Epithelial cell of proximal tubule (primary cell): ENCODE measurements at places on chromosomes 7 and 10. TPM values are rescaled to one million over a fixed set of nuclear protein-coding genes. Genes with fewer than 3 reads are reported as not detected.

- no peak for DNase-seq
These were observed 75.8 kb upstream of the MRLN start for GRCh38 chr10:59829024-59829423.

The MSMB gene
- not detected in 2 replicates for total RNA-seq

The RADIL gene
- 1.2 and 2.4 TPM in 2 replicates for total RNA-seq

DNA sequence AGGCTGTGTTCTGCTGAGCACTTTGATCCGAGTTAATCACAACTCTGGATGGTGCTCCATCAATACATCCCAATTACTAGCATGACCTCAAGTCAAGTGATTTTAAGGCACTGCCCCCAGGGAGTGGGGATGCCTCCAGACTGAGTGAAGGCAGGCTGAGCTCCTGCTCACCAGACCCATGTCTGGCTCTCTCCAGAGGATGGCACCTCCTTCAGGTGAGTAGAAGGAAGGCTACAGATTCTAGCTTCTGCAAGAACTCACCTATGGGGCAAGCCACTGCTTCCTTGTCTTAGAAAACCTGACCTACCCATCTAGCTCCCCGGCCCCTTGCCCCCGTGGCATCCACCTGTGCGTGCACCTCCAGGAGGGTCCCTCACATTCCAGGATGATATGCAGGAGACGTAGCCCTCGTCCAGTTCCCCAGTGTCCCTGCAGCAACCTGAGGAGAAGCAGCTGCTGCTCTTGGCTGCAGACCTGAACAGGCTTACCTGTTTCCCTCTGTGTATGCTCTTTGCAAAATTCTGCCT, 390.3 kb downstream of the GRID1 start:
- DNase-seq: no peak

The DDC gene
- total RNA-seq: 0.29 and 1.4 TPM in 2 replicates

The GPR158 gene
- not detected in 2 replicates for total RNA-seq

DNA sequence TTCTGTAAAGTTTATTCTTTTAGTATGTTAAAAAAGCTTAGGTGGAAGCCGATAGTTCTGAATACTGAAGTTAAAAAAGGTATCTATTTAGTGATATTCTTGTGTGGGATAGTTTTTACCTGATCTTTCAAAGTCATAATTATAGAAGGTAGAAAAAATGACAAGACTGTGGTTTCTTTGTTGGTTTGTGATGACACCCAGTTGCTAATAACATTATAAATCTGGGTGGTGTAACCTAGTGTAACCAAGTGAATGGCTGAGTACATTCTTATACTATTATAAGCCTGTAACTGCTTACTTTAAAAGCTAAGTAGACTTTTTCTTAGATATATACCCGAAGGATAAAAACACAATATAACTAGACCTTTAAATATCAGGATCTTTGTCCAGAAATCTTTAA, 2.3 kb downstream of the CDK13 start:
- no peak for DNase-seq

The EPC1 gene
- 8.8 and 9.0 TPM in 2 replicates for total RNA-seq
